Stimulated activated CD4-positive, alpha-beta T cell treated with anti-CD3 and anti-CD28 coated beads, Interleukin-12 subunit alpha, Interleukin-12 subunit beta, amount 100 ng/mL, for 48 hours (primary cell): ENCODE measurements at places on chromosomes 2 and 18.
A peak's percentile ranks its signal among the peaks of the same experiment; 100 is the strongest.

DNA sequence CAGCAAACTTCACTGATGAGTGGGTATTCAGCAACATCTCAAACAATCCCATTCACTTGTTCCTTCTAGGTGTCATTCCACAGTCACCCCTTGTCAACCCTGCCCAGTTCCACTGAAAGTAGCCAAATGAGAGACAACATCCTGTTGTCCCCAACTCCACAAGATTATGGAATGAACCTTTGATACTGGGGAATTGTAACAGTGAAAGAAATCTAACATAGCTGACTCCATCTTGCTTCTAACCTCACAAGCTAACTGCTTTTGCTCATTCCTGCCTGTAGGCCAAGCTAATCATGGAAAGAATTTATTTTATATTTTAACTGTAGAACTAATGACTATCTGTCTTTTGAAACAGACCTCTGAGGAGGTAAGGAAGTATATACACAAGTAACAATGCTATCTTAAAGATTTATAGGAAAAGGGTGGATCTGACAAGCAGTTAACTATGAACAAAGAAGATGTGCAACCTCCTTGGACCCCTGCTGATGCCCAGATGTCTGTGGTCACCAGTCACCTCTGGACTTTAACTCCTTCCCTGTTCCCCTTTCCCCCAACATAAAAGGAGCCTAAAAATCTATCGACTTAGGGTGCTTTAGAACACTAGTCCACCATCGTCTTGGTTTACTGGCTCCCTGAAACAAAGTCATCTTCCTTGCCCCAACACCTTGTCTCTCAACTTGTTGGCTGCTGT, 6.9 kb upstream of the ANXA4 start:
- DNase-seq = no peak

DNA sequence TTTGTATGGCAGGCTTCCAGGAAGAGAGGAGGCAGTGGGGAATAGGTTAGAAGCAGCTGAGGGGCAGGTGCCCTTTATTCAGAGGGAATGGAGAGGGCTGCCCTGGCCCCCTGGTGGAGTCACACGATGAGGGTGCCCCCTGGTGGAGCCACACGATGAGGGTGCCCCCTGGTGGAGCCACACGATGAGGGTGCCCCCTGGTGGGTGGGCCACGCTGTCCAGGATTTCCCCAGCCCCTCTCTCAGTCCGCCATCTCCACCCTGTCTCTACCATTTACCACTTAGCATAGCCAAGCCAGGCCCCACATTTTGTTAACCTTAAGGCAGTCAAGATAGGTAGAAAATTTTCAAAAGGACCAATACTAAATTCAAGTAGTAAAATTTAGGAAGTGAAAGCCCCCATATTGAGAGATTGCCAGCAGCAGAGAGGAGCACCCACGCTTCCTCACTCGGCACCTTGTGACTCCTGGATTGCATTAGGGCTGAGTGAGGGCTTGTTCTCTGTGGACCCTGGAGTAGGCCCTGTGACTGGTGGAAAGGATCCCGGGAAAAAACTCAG, 10.4 kb upstream of the FAM228A start:
- DNase-seq = peak; percentile 24

- no peak for DNase-seq
Measured at GRCh38 chr18:5049124-5049523, 147.9 kb downstream of the AKAIN1 start.

DNA sequence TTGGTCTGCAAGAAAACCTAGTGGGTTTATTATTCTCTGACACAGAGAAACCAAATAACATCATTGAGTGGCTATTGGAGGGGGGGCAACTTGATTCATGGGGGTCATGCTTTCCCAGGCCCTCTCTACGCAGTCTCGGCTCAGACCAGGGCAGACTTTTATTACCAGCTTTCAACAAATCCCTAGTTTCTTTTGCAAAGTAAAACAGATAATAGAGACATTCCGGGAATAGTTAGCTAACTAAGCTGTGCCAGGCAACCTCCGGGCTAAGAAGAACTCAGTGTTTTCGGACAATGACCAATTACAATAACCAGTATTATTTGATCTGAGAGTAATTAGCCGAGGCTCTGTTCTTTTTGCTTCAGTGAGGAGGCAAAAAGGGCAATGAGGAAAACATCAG, 66.3 kb downstream of the CDK15 start:
- no peak for DNase-seq

DNA sequence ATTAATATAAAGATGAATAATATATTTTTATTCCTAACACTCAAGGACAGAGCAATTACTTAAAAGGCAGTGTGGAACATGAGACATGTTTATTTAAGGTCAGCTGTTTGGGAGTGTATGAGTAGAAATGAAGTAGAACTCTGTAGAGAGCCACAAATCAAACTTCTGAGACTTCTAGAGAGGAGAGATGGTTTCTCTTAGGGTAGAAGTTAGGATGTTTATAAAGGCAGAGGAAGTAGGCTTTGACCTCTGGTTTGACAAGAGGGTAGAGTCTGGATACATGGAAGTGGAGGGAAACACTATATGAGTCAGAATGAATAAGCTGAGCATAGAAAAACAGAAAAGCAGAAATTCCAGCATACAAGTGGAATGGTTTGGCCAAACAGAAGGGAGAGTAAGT, 262.1 kb upstream of the KLHL14 start:
- no peak for DNase-seq

DNA sequence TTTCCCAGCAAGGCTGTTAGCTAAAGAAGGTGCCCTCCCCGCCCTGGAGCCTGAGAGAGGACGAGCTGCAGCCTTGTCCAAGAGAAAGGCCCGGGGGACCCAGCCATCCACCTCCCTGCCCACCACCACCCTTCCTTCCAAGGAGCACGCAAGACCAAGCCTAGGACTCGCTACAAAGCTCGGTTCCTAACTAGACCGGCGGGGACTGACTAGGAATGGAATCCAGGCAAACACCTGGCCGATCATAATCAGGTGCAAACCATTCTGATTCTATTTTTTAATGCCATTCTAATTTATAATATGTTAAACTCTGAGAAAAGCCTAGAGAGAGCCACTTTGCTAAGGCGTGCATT, 19.7 kb upstream of the TUBB6 start:
- DNase-seq = no peak

- no peak for DNase-seq
Measured at GRCh38 chr2:208807756-208808155, 401.2 kb downstream of the PTH2R start.

- DNase-seq = no peak
Measured at GRCh38 chr2:7043690-7044089, 126.5 kb downstream of the RNF144A start.

- no peak for DNase-seq
Measured at GRCh38 chr2:234858145-234858544, 93.7 kb upstream of the SH3BP4 start.

- no peak for DNase-seq
Measured at GRCh38 chr18:24530630-24531111, 70.2 kb downstream of the HRH4 start.

GRCh38 chr2:27856386-27856785, 33.8 kb downstream of the RBKS start:
- DNase-seq = no peak

DNA sequence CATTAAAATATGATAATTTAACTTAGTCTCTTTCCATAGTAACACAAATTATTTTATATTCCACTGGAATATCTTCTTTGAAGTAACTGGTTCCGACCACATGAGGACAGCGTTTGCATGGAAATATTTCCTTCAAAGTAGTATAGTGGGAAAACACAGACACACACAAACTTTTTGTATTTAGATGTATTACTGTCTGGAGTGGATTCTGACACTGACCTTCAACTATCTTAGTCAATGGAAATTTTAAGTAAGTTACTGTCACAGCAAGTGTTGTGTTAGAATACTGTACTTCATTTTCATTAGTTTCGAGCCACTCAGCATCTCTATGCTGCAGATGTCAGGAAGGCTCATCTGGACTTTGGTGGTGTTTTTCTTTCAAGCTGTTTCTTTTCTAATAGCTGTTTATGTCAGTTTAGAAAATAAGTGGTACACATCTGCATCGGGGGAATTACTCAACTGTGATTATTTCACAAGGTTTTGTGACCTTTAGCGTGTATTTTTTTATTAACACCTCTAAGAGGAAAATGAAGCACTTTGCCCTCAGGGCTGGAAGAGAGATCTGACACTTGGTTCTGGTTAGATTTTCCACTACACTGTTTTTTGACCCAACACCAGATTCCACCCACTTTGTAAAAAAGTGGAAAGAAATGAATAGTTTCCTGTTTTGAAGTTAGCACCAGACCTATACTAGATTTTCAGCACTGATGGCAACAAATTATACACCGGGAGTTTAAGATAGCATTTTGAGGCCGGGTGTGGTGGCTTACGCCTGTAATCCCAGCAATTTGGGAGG, 18.9 kb upstream of the THOC1 start:
- DNase-seq = no peak

DNA sequence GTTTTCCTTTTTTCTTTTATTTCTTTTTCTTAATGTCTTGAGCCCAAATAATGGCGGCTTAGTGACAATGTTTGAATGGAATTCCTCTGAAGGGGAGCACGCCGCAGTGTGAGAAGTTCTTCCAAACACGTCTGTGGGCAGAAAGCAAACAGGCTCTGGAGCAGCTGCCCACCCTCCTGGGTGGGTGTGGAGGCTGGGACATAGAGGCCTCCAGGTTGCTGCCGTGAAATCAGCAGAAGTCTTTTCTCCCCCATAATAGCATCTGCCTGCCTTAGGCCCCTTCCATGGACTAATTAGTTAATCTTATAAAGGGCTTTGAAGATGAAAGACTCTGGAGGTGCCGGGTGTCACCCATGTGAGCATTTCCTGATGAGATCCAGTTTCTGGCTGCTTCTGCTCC, 213.9 kb downstream of the SH3RF3 start:
- DNase-seq = no peak

DNA sequence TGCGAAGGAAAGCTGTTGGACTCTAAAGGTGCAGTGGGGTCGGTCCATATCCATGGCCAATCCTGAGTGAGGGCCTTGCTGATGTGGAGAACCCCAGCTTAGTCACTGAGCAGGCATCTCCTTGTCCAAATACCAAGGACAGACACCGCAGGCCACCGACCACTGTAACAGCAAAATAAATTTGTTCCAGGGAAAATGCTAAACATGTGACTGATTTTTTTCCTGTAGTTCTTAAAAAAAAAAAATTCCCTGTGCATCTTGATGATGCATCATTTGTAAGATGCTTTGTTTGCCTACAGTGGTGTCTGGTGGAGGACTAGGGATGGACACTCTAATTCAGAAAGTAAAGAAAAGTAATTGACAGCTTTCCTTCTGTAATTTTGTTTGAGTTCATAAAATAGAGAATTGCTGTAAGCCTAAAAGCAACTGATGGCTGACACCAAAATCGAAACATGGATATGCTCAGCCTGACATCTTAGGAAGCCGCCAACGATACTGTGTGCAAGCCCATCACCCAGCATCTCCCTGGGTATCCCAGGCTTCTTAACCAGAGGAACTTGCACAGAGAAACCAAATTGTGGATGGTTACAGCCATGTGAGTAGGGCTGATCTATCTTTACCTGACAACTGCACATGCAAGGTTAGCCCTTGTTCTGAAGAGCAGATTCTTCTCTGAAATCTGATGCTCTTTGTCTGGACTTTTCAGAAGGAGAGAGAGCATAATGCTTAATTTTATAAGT, 188.6 kb downstream of the ARL4C start:
- no peak for DNase-seq

GRCh38 chr18:41949206-41949920, 5.7 kb upstream of the PIK3C3 start:
- DNase-seq = no peak

GRCh38 chr2:60365556-60365955, 187.9 kb downstream of the BCL11A start:
- no peak for DNase-seq

- DNase-seq = no peak
Measured at GRCh38 chr2:46569766-46570165, 90.4 kb downstream of the TMEM247 start.

DNA sequence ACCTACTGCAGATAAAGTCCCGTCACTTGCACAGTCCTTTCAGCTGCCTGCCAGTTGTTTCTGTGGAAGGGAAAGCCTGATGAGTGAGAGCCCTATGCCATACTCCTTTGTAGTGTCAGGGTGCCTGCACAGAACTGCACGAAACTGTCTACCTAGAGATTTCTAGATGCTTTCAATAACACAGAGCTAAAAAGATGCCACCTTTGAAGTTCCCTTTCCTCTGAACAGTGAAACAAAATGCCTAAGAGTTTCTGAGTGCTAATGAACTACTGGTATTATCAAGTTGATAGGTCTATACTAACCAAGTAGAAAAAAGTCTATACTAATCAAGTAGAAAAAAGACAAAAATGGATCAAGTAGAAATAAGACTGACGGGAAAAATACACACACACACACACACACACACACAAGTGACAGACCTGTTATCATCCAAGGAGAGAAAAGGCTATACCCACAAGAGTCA, 79.0 kb downstream of the TLK1 start:
- DNase-seq = no peak

- DNase-seq = no peak
Measured at GRCh38 chr2:119508756-119509155, 15.5 kb downstream of the SCTR start.

GRCh38 chr2:44358503-44358902, 2.8 kb downstream of the PREPL start:
- peak; percentile 30 for DNase-seq

GRCh38 chr2:56687169-56687568, 503.4 kb downstream of the CCDC85A start:
- no peak for DNase-seq

- DNase-seq = no peak
Measured at GRCh38 chr2:64313398-64313723, 140.6 kb upstream of the LGALSL start.

GRCh38 chr2:33131111-33131510, 184.4 kb downstream of the LTBP1 start:
- DNase-seq = no peak

DNA sequence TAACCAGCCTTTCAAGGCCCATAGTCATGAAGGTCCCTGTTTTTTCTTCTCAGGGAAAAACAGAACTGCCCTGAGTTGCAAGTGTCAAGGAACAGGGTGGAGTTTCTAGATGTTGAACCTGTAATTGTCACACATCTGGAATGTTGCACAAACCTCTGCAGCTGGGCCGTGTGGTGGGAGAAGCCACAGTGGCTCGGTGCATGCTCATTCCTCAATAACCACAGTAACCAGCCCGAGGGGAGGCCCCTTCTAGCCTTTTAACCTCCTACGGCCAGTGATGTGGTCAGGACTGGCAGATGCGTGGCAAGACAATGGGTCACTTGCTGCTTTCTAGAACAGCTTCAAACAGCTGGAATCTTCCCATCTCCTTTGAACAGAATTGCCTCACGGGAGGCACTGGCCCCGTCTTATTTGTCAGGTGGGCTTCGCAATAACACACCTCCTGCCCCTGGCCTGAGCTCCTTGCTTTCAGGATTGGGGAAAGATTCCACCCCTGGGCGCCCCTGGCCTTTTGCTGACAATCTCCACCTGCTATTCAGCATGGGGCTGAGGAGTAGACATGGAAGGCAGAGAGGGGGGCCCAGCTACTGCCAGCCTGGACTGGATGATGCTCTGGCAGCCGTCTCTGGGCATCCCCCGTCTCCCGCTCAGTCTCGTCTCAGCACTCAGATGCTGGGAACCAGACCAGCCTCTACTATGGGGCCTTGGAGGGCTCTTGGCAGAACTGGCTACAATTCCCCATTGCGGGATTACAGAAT, 102.9 kb downstream of the KLHL29 start:
- peak; percentile 23 for DNase-seq

- no peak for DNase-seq
Measured at GRCh38 chr2:100941646-100942240, 60.3 kb upstream of the RPL31 start.
